Esophagus squamous epithelium (tissue), 5 donors: ENCODE measurements at places on chromosomes 1 and 21.

- H3K4me3 ChIP-seq: no peak overlapping the region
- no peaks in the 10 kb centered on the region for H3K27me3 ChIP-seq
- no peak overlapping the region for H3K27ac ChIP-seq
- H3K36me3 ChIP-seq: no peaks in the 10 kb centered on the region
- DNase-seq: no peak
Measured at GRCh38 chr1:6577831-6578525, 1.8 kb upstream of the ZBTB48 start.

DNA sequence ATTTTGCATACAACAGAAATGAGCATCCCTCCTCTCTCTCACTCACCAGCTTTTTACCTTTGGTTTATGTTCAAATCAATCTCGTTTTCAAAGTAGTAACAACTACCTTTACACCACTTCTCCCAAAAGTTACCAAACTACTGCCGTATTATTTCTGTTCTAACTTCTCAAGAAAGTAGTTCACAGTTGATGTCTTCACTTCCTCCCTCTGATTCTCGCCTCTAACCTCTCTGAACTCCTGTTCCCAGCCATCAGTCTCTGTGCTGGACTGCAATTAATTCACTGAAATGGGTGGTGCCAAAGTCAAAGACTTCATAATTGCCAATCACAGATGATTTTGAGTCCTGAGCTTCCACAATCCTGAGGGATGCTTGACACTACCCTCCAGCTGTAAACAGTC, 54.0 kb downstream of the ZNF281 start:
- no peaks in the 10 kb centered on the region for H3K4me1 ChIP-seq
- no peak overlapping the region for H3K27ac ChIP-seq
- DNase-seq: no peak
- H3K36me3 ChIP-seq: no peaks in the 10 kb centered on the region
- H3K27me3 ChIP-seq: no peaks in the 10 kb centered on the region
- H3K4me3 ChIP-seq: no peak overlapping the region

- no peak for DNase-seq
- no peak overlapping the region for H3K4me3 ChIP-seq
- peaks cover 11% of the 10 kb centered on the region for H3K4me1 ChIP-seq
- H3K27me3 ChIP-seq: no peaks in the 10 kb centered on the region
Measured at GRCh38 chr1:229209816-229210215, 61.1 kb upstream of the RAB4A start.

DNA sequence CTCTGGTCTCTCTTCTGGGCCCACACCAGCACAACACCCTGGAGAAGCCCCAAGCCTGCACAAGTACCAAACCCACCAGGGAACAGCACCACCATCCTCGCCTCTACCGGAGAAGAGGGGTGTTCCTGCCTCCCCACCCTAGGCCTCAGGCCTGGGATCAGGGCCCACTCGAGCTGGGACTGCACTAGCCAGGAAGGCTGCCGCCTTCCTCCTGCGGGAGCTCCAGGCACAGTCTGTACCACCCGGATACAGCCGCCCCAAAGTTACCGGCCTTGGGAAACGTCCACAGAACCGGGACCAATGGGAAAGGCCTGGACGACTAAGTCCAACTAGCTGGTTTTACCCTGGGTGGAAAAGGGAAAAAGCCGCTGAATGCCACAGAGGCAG, 3.4 kb downstream of the TAL1 start:
- H3K4me1 ChIP-seq: peaks cover 70% of the 10 kb centered on the region
- no peaks in the 10 kb centered on the region for H3K36me3 ChIP-seq
- DNase-seq: no peak
- peak overlapping the region; percentile 44 for H3K4me3 ChIP-seq

GRCh38 chr1:70288166-70288565, 66.4 kb downstream of the ANKRD13C start:
- no peak overlapping the region for H3K4me3 ChIP-seq
- no peak overlapping the region for H3K27ac ChIP-seq
- no peaks in the 10 kb centered on the region for H3K4me1 ChIP-seq
- H3K27me3 ChIP-seq: no peaks in the 10 kb centered on the region
